ENCODE measurements at places on chromosomes 11 and 22. TPM values are rescaled to one million over a fixed set of nuclear protein-coding genes. Genes with fewer than 3 reads are reported as not detected.

The FZD4 gene
- 2.8 TPM for total RNA-seq

The ENTHD1 gene
- total RNA-seq, result not detected

The GUCY1A2 gene
- 0.17 TPM for total RNA-seq

The SYT12 gene
- 10.6 TPM for total RNA-seq

The TMEM138 gene
- 12.3 TPM for total RNA-seq

The FAM83F gene
- 4.6 TPM for total RNA-seq

The DAGLA gene
- 1.7 TPM for total RNA-seq

The HPS4 gene
- 34.7 TPM for total RNA-seq

The GPR83 gene
- under 0.01 TPM for total RNA-seq

The MOV10L1 gene
- total RNA-seq, result not detected

The PICK1 gene
- total RNA-seq, result 52.0 TPM

All from renal cortical epithelial cell (primary cell).